H1 (cell line): ENCODE measurements at places on chromosomes 7 and 10. TPM values are rescaled to one million over a fixed set of nuclear protein-coding genes. Genes with fewer than 3 reads are reported as not detected.

NRAP gene
- total RNA-seq: not detected in 2 replicates

- DNase-seq: no peak
Measured at GRCh38 chr7:38748056-38748610, 117.0 kb upstream of the AMPH start.

DNA sequence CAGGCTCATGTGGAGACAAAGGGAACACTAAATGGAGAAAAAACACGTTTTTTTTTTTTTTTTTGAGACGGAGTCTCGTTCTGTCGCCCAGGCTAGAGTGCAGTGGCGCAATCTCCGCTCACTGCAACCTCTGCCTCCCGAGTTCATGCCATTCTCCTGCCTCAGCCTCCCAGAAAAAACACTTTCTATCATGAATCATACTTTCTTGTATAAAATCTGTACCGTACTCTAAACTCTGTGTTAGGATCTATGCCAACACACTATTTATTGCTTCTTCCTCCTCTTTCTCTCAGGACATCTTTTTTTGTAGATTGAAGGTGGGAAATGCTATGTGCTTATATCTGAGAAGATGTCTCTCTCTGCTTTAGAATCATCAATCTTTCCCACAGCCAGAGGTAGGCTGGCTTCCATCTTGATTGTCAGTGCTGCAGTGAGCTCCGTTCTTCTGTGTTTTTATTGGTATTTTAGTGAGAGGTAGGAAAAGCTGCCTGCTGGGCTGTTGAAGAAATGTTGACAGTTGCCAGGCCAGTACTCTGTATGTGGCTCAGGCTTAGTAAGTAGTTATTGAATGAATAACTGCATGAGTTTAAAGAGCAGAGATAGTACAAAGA is 101.1 kb downstream of the GPR85 start:
- no peak for DNase-seq

LBX1 gene
- not detected in 2 replicates for total RNA-seq

LRRC4 gene
- total RNA-seq: 13.4 and 15.1 TPM in 2 replicates

- DNase-seq: no peak
Measured at GRCh38 chr7:157922576-157922975, 585.8 kb downstream of the DNAJB6 start.

- DNase-seq: no peak
Measured at GRCh38 chr10:132487241-132488135, 50.1 kb upstream of the INPP5A start.

- DNase-seq: no peak
Measured at GRCh38 chr10:48309711-48310226, 3.3 kb downstream of the MAPK8 start.

GRCh38 chr7:105013816-105014692 is at the start of gene KMT2E:
KMT2E (plus strand) TSS chr7:105014205; CDS start chr7:105040953, 26,748 bp downstream.
- peak; percentile 36 for DNase-seq
